CD8-positive, alpha-beta memory T cell (primary cell): ENCODE measurements at places on chromosomes 7 and 10. TPM values are rescaled to one million over a fixed set of nuclear protein-coding genes. Genes with fewer than 3 reads are reported as not detected.

DNA sequence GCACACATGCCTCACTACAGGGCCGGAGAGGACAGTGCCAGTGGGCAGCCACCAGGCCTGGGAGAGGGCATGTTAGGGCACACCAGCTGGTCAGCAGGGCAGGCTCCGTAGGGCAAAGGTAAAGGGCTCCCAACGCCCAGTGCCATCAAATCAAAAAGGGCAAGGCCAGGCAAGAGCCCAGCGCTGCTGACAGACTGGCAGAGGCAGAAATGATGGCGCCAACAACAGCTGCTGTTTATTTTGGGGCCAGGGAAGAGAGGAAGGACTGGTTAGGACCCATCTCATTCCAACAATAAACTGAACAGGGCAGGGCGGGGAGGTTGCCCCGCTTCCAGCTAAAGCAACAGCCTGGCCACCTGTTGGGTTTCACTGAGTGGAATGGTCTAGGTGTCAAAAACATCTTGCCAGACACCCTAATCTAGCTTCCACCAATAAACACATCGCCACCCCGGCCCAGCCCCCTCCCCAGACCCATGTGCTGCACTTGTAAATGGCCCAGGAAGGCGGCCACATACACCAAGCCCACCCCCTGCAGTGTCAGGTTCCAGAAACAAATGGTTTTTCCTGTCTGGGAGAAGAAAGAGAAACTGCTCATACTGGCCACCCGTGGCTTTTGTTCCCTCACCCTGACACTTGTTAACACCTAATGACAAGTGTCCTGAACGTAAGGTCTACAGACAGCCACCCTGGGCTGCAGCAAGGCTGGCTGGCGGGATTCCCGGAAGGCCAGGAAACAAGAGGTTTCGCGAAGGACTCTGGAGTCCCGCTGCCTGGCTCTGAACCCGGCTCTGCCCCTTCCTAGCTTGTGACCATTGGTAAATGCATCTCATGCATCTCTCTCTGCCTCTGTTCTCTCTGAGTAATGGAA lies 15.3 kb downstream of the SH3PXD2A start:
- no peak for DNase-seq

CACNB2 gene
- total RNA-seq: not detected

DNA sequence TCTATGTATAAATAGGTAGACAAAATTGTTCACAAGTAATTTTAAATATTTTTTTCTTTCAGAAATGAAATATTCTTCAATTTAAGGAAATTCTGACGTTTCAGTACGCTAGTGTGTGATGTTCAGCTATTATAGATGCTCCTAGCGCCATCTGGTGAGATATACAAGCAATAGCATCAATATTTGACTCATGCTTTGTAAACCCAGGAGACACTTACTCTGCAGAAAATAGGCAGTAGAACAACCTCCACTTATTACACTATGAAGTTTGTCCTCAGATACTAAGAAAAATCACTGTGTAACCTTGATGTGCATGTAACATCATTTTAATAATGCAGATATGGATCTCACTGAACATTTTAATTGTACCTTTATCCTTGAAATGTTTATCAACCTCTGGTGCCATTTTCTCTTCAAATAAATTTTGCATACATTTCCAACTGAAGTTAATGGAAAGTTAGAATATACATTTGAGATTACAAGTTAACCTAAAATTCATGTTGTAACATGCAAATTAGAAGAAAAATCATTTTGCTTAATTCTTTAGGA lies 151.5 kb upstream of the FAM3C start:
- DNase-seq: no peak

DNA sequence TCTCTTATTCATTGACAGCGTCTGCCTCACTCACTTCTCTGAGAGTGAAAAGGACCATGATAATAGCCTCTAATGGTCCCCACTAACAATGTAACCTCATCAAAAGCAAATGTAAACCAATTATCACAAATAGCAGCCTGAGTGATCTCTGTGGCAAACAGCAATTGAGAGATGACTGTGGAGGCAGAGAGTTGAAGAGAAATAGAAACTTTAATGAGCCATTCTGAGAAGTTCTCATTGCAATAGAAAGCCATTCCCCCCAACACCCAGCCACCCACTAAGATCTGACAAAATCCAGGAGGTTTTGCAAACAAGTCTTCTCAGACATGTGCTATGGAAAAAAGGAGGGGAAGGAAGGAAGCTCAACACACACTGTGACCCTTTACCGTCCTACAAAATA lies 44.2 kb upstream of the RNF148 start:
- DNase-seq: no peak

DNA sequence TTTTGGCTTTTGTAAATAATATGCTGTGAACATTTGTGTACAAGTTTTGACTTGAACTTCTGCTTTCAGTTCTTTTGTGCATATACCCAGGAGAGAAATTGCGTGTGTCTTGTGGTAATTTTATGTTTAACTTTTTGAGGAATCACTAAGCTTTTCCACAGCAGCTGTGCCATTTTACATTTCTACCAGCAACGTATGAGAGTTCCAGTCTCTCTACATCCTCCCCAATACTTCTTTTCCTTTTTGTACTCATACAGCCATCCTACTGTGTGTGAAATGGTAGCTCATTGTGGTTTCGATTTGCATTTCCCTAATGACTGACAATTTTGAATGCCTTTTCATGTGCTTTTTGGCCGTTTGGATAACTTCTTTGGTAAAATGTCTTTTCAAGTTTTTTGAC lies 66.3 kb upstream of the INHBA start:
- no peak for DNase-seq

- DNase-seq: no peak
Measured at GRCh38 chr7:130383187-130383980, 3.1 kb downstream of the CPA1 start.

SPDYE5 gene
- not detected for total RNA-seq
